Stimulated activated CD4-positive, alpha-beta T cell treated with anti-CD3 and anti-CD28 coated beads, TNF-alpha, amount 100 ng/mL, for 1 hour (primary cell): ENCODE measurements at places on chromosomes 12 and 14.

DNA sequence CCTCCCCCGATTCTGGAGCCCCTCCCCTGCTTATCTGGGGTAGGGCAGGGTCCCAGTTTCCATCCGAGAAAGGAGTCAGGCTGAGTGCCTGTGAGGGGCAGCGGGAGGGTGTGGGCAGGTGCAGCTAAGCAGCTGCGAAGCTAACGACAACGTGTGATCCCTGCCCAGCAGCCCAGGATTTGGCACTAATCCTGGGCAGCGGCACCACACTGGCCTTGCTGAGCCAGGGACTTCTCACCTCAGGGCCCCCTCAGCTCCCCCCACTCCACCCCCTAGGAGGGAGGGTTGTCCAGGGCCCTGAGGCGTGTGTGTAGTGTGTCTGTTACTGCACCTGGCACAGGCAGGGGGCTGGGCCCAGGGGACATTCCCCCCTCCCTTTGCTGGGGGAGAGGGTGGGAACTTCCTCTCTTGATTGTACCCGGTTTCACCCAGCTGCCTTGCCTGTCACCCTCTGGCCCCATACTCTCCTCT is 1.8 kb downstream of the SMIM41 start:
- no peak for DNase-seq

GRCh38 chr14:94038921-94039629 is 12.9 kb downstream of the OTUB2 start:
- no peak for DNase-seq

DNA sequence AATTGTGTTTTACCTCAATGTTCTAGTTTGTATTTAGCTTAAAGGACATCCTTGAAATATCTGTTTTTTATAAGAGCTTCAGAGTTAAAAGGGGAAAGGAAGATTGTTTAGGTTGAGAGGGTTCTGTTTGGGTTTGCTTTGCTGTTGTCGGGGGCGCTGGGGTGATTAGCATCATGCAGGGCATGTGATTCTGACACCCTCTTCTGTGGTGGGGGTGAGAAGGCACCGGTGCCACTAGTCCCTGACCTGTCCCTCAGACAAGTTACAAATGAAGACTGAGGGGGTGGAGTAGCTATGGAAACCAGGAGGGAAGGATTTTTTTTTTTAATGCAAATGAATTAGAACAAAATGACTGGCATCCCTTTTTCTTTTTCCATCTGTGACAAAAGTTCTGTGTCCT is 291.3 kb downstream of the RPAP3 start:
- DNase-seq = no peak

- no peak for DNase-seq
These were observed 462.9 kb upstream of the MIS18BP1 start for GRCh38 chr14:45715946-45716345.

GRCh38 chr12:3417113-3417512 is 73.9 kb upstream of the PRMT8 start:
- no peak for DNase-seq

- no peak for DNase-seq
These were observed 114.4 kb upstream of the NTF3 start for GRCh38 chr12:5317556-5317955.

DNA sequence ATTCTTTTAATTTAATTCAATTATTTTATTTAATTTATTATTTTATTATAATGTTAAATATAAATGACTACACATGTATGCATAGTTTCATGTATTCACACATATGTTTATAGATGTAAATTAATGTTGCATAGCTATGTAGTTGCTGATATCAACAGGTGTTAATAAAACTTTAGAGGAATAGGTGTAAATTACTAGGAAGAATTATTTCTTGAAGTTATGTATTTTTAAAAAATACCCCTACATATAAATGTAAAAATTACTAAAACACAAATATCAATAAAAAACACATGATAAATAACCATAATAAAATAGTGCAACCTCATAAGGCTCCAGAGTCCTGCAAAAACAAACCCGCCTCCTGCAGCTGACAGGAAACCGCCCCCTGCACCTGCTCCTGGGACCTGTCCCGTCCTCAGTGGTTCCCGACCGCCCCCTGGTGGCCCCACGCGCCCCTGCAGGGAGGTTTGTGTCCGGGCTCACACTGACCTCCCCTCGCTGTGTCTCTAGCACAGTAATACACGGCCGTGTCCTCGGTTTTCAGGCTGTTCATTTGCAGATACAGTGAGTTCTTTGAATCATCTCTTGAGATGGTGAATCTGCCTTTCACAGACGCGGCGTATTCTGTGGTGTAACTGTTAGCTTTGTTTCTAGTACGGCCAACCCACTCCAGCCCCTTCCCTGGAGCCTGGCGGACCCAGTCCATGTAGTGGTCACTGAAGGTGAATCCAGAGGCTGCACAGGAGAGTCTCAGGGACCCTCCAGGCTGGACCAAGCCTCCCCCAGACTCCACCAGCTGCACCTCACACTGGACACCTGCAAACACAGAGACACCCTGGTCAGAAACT is 1264.0 kb downstream of the TMEM121 start:
- DNase-seq = peak; percentile 15

DNA sequence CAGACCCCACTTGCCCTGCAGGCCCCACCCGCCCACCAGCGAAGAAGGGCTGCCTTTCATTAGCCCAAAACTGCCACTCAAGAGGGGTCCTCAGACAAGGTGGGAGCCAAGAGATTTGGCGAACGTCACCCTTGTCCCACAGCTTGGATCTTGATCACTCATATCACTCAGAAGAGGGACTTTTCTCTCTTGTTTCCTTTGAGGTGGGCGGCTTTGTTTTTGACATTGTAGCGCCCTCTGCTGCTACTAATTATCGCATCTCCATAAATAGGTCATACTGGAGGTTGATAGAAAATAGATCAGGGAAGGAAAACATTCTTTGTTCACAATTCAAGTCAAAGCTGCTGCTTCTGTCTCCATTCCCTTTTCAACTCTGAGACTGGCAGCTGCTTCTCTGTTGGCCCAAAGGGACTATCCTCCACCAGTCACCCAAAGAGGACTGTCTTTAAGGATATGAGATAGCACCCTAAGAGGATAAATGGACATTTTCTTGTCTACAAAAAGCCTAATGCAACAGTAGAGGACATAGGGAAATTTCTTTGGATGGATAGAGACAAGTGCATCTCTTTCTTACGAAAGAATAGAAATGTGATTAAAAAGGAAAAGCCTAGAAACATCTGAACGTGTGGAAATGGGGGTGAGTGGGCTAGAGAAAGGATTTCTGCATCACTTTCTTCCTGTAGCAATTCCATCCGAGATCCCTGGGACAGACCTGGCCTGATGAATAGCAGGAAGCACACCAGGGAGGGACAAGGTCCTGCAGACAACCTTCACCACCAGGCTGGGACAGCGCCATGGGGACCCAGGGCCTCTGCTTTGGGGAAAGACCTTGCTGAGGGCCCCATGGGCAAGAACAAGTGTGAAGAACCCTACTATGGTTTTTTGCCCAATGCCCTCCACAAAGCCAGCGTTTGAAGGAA is 115.8 kb downstream of the DAD1 start:
- no peak for DNase-seq

DNA sequence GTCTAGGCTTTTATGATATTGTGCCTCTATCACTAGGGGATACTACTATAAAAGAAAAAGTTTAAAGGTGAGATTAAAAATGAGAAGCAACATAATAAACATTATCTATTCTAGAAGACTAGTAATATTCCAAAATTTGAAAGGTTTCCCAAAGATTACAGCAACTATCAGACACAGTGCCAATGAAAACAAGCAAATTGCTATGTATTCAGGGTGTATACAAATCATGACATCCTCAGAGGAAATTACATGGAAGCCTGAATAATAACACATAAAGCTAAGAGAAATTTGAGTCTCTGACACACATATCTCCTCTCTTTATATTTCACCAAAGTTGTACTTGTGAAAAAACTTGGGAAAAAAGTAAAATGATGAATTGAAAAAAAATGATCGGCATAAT is 327.0 kb downstream of the SEC23A start:
- no peak for DNase-seq

GRCh38 chr14:89266754-89267153 is 150.3 kb downstream of the FOXN3 start:
- DNase-seq = no peak

- no peak for DNase-seq
These were observed 8.5 kb upstream of the SYNE3 start for GRCh38 chr14:95524706-95525512.

- no peak for DNase-seq
These were observed 26.3 kb upstream of the ANO2 start for GRCh38 chr12:5971194-5971850.

DNA sequence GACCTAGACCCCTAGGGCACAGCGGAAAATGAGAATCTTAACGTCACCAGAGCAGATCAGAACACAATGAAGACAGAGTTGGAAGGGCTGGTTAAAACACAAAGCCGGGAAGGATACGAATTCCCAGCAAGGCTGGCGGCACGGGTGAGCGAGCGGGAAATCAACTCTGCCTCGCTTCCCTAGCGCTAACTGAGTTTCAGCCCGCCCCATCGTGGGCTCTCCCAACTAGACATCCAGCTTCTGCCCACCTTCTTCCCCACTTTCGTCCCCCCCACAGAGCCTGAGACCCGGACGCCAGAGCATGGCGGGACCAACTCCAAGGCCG is 377 bp downstream of the CCNT1 start:
- no peak for DNase-seq

DNA sequence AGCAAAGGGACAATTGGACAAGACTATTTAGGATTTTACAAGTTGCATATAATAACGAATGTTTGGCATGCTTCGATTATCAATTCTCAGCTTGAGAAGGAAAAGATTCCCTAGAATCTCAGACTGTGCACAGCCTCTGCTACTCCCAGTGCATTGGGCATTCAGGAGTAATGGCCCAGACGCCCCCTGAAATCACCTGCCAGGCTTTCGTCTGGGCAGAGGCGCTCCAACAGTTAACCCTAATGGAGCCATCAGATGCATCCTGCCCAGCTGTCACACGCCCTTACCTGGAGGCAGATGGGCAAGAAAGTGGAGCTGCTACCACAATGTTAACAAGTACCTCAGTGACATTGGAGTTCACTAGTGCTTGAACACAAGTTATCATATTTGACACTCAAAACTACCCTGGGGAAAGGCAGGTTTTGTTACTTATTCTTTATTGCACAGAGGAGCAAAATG is 927 bp upstream of the LRP6 start:
- DNase-seq = no peak

- no peak for DNase-seq
These were observed 259.1 kb downstream of the PCNX1 start for GRCh38 chr14:71166180-71166837.

- DNase-seq = no peak
These were observed 55.1 kb downstream of the CMAS start for GRCh38 chr12:22100958-22101748.

GRCh38 chr12:21453312-21453852 is 15.9 kb downstream of the PYROXD1 start:
- DNase-seq = no peak

DNA sequence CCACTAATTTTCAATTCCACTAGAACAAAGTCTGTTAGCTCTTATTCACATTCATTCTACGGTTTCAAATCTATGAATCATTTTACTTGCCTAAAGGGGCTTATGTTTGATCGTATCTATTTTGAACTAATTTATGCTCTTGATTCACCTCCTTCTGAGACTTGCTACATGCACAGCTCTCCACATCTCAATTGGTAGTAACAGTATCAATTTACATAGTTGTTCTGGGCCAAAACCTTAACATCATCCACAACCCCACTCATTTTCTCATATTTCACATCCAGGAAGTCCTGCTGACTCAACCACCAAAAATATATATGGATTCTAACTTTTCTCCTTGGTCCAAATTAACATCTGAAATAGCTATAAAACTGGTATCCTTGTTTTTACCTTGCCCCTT is 208.6 kb downstream of the RASSF9 start:
- DNase-seq = no peak

DNA sequence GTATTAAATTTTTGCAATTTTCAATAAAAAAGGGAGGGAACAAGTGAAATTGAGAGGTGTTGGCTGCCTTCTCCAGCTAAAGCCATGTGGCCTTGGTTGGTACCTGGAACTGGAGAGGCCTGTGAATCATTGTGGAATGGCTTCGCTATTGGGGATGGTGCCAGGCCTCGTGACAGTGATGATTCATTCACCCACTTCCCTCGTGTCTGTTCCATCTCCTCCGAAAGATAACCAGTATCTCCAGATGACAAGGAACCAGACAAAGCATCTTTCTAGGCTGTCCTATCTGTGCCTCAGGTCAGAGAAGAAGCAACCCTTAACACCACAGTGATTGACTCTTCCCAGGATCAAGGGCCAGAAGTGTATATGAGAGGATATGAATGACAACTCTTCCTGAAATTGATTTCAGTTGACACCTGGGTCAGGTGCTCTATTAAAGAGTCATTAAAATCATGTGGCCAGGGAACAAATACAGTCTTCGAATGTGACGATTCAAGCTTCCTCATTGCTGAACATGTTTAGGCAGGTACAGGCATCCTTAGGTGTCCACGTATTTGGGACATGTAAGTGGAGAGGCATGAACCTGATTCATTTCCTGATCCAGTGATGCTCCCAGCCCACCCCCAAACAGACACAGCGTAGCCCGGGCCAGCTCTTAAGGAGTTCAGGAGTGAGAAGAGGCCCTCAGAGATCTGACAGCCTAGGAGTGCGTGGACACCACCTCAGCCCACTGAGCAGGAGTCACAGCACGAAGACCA is at the start of gene RNASE7:
TSS of gene RNASE7 (plus strand) at position 687 of the 758 bp plus-strand sequence. CDS start 631 bp downstream, outside the sequence.
- no peak for DNase-seq

- no peak for DNase-seq
These were observed 163.4 kb upstream of the RTL1 start for GRCh38 chr14:101066826-101067510.

DNA sequence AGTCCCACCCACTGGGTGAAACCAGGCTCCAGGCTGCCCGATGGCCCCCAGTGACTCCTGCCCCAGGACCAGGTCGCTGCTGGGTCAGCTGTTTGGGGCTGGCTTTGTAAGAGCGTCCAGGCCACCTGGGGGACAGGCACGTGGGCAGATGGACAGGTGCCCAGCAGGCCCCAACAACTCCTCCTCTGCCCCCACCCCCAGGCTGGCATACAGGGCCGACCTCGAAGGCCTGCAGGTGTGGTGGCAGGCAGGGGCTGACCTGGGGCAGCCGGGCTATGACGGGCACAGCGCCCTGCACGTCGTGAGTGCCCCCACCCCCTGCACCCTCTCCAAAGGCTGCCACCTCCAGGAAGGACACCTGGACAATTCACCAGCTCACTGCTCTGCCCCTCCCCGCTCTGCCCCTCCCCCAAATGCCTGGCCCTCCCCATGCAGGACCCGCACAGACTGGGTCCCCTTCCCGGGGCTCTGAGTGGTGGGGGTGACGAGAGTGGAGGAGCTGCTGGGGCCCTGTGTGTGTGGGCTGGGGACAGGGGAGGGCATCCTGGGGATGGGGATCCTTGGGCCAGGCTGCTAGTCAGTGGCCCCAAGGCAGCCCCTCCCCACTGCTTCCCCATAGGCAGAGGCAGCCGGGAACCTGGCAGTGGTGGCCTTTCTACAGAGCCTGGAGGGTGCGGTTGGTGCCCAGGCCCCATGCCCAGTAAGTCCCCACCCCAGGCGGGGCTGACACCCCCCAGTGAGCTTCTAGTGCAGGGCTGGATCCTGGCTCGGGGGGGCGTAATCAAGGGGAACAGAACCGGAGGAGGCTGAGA is 26.0 kb downstream of the ASPG start:
- DNase-seq = no peak

- DNase-seq = no peak
These were observed 17.9 kb downstream of the CPM start for GRCh38 chr12:68915055-68915454.
